ENCODE measurements at places on chromosomes 2 and 18. TPM values are rescaled to one million over a fixed set of nuclear protein-coding genes. Genes with fewer than 3 reads are reported as not detected.

GGCX gene
- 24.9 TPM for total RNA-seq

DNA sequence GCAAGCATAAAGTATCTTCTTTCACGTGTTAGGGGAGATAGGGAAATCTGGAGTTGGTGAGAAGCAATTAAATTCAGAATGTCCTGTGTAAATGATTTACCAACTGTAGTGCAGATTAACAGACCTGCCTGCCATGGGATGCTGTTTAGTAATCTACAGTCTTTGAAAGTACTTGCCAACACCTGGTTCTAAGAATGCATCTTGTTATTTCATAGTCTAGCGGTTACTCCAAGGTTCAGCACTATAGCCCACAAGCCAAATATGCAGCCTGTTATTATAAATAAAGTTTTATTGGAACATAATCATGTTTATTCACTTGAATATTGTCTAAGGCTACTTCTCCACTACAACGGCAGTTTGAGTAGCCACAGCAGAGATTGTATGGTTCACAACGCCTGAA, 100.8 kb downstream of the OSBPL6 start:
- H3K36me3 ChIP-seq: no peaks in the 10 kb centered on the region
- no peaks in the 10 kb centered on the region for H3K4me1 ChIP-seq
- no peak overlapping the region for H3K27ac ChIP-seq

LOXHD1 gene
- total RNA-seq: not detected

GRCh38 chr18:35029770-35030169, 11.4 kb upstream of the MAPRE2 start:
- no peak overlapping the region for H3K27ac ChIP-seq
- H3K4me3 ChIP-seq: no peak overlapping the region
- peaks cover 19% of the 10 kb centered on the region for H3K4me1 ChIP-seq
- H3K36me3 ChIP-seq: no peaks in the 10 kb centered on the region

C2orf66 gene
- total RNA-seq: not detected

FIGN gene
- 8.0 TPM for total RNA-seq

KDSR gene
- total RNA-seq: 50.5 TPM

- DNase-seq: peak; percentile 49
- H3K27ac ChIP-seq: no peak overlapping the region
- H3K4me1 ChIP-seq: peaks cover 44% of the 10 kb centered on the region
- no peak overlapping the region for H3K4me3 ChIP-seq
- no peaks in the 10 kb centered on the region for H3K27me3 ChIP-seq
Measured at GRCh38 chr2:120225549-120226065, 2.4 kb upstream of the TMEM185B start.

- H3K4me3 ChIP-seq: no peak overlapping the region
- no peaks in the 10 kb centered on the region for H3K27me3 ChIP-seq
- no peaks in the 10 kb centered on the region for H3K36me3 ChIP-seq
- H3K27ac ChIP-seq: no peak overlapping the region
Measured at GRCh38 chr2:149904352-149905175, 317.0 kb upstream of the MMADHC start.

GLI2 gene
- 6.4 TPM for total RNA-seq

- no peak overlapping the region for H3K4me3 ChIP-seq
- no peak for DNase-seq
- peaks cover 71% of the 10 kb centered on the region for H3K4me1 ChIP-seq
- H3K27ac ChIP-seq: no peak overlapping the region
Measured at GRCh38 chr2:197425550-197425949, 9.3 kb downstream of the SF3B1 start.

TTR gene
- not detected for total RNA-seq

DNA sequence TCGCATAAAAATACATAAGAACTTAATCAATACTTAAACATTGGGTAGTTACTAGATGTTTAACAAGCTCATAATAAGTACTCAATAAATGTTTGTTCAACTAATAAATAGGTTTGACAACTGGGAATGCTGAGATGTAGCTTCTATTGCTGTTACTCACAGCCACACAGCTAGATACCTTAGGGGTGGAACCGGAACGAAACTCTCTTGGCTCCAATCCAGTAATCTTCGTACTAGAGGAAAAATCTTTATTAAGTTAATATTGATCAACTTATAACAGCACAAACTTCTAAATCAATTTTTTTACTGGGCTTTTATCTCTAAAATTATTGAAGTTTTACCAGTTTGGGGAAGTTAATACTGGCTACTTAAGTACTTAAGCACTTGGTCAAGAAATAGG, 247.8 kb downstream of the PAX3 start:
- H3K4me3 ChIP-seq: no peak overlapping the region
- no peak overlapping the region for H3K27ac ChIP-seq
- DNase-seq: no peak
- no peaks in the 10 kb centered on the region for H3K36me3 ChIP-seq

TRIM43 gene
- total RNA-seq: not detected

CCDC148 gene
- 0.83 TPM for total RNA-seq

GRCh38 chr2:78977661-78978145, 47.8 kb upstream of the REG3G start:
- H3K4me3 ChIP-seq: no peak overlapping the region
- no peaks in the 10 kb centered on the region for H3K36me3 ChIP-seq
- H3K4me1 ChIP-seq: no peaks in the 10 kb centered on the region
- DNase-seq: no peak
- no peak overlapping the region for H3K27ac ChIP-seq
- H3K27me3 ChIP-seq: no peaks in the 10 kb centered on the region

MC2R gene
- not detected for total RNA-seq

DNA sequence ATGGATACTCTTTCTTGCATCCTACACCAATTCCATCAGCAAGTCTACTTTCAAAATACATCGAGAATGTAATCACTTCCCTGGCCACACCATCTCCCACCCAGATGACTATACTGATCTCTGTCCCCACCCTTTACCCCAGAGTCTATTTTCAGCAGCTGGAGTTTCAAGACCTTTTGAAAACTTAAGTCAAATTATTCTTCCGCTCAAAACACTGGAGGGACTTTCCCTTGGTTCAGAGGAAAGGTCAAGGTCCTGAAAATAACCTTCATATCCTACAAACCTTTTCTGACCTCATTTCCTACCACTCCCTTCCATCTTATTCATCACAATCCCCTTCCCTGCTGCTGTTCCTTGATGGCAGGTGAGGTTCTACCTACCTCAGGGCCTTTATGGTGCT, 58.8 kb upstream of the LYPD6 start:
- no peak for DNase-seq
- H3K4me3 ChIP-seq: no peak overlapping the region
- no peaks in the 10 kb centered on the region for H3K4me1 ChIP-seq
- H3K27me3 ChIP-seq: no peaks in the 10 kb centered on the region

ZNF236 gene
- total RNA-seq: 22.7 TPM

GRCh38 chr2:197264332-197264731, 46.2 kb downstream of the ANKRD44 start:
- H3K4me1 ChIP-seq: peaks cover 54% of the 10 kb centered on the region
- H3K4me3 ChIP-seq: no peak overlapping the region
- no peak for DNase-seq
- peak overlapping the region; percentile 75 for H3K27ac ChIP-seq

- H3K36me3 ChIP-seq: no peaks in the 10 kb centered on the region
- H3K4me3 ChIP-seq: no peak overlapping the region
- no peaks in the 10 kb centered on the region for H3K27me3 ChIP-seq
Measured at GRCh38 chr18:7170292-7170691, 52.7 kb upstream of the LAMA1 start.

UBXN4 gene
- 63.3 TPM for total RNA-seq

- H3K4me3 ChIP-seq: peak within 1 kb of the TSS; percentile 96
- H3K36me3 ChIP-seq: peaks cover 12% of the 10 kb centered on the region
- H3K27ac ChIP-seq: peak within 1 kb of the TSS; percentile 99
- H3K27me3 ChIP-seq: no peaks in the 10 kb centered on the region
- DNase-seq: peak; percentile 100
Measured at GRCh38 chr2:26033818-26034636, at the start of gene RAB10. TSS of gene RAB10 (plus strand) at chr2:26034084. CDS start at chr2:26034609, 525 bp downstream.

GRCh38 chr2:86029873-86030272, 75.8 kb downstream of the POLR1A start:
- H3K36me3 ChIP-seq: peaks cover 61% of the 10 kb centered on the region
- no peaks in the 10 kb centered on the region for H3K4me1 ChIP-seq
- no peaks in the 10 kb centered on the region for H3K27me3 ChIP-seq

CPLX4 gene
- total RNA-seq: 0.33 TPM

DNA sequence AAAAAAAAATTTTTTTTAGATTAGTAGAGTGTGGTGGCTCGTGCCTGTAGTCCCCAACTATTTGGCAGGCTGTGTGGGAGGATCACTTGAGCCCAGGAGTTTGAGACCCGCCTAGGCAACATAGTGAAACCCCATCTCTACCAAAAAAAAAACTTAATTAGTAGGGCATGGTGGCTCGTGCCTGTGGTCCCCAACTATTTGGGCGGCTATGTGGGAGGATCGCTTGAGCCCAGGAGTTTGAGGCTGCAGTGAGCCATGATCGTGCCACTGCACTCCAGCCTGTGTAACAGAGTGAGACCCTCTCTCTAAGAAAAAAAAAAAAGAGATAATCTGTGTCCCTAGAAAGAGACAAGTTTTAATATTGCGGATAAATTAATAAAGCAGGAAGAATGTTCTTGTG, 8.8 kb downstream of the GPR55 start:
- no peaks in the 10 kb centered on the region for H3K4me1 ChIP-seq
- peak; percentile 8 for DNase-seq
- H3K4me3 ChIP-seq: no peak overlapping the region

DNA sequence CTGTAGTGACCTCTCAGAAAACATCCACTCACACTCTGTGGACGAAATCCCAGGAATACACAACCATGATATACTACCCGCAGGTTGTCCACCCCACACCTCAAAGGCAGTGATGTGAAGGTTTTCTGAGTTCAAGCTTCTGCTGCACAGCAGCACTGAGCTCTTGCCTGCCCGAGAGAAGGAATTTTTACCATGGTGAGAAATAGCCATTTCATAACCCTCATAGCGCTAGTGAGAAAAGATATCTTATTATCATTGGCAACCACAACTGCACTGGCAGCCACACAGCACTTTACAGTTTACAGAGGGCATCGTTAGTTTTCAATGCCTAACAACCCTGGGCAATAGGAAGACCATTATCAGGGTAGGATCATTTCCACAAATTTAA, 36.9 kb downstream of the NAPG start:
- no peaks in the 10 kb centered on the region for H3K27me3 ChIP-seq
- no peaks in the 10 kb centered on the region for H3K36me3 ChIP-seq
- H3K27ac ChIP-seq: no peak overlapping the region
- H3K4me3 ChIP-seq: no peak overlapping the region
- peaks cover 13% of the 10 kb centered on the region for H3K4me1 ChIP-seq
- DNase-seq: no peak

DNA sequence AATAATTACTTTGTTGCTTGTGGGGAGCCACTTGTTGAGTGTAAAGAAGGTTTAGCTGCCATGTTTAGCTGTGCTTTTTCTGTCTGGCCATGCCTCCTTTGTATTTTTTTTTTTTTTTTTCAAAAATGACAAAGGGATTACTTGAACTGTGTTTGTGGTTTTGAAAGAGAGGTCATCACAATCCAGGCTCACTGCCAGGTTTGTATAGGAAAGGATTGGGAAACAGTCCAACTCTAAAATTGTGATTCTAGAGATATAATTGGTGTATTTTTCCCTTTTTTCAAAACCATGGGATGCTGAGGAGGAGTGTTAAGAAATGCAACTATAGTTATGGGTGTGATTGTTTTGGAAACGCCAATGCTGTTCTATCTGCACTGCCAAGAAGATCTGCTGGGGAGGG, 4.3 kb downstream of the ITPRIPL1 start:
- no peak overlapping the region for H3K4me3 ChIP-seq
- H3K36me3 ChIP-seq: no peaks in the 10 kb centered on the region
- H3K4me1 ChIP-seq: peaks cover 10% of the 10 kb centered on the region
- no peak for DNase-seq
- no peak overlapping the region for H3K27ac ChIP-seq

- no peaks in the 10 kb centered on the region for H3K4me1 ChIP-seq
- H3K27me3 ChIP-seq: no peaks in the 10 kb centered on the region
- H3K36me3 ChIP-seq: no peaks in the 10 kb centered on the region
- no peak overlapping the region for H3K27ac ChIP-seq
- no peak overlapping the region for H3K4me3 ChIP-seq
Measured at GRCh38 chr18:45336448-45336847, 278.8 kb upstream of the SLC14A2 start.
